ENCODE measurements at places on chromosomes 13 and 19. TPM values are rescaled to one million over a fixed set of nuclear protein-coding genes. Genes with fewer than 3 reads are reported as not detected.

Gene ZNF69
- total RNA-seq, result 20.1 TPM

Gene MRPS12
- 28.2 TPM for total RNA-seq

Gene ZNF221
- 9.8 TPM for total RNA-seq

Gene CGB1
- total RNA-seq, result not detected

Gene PTH2
- total RNA-seq, result not detected

Gene CKM
- total RNA-seq, result not detected

Gene ASPDH
- not detected for total RNA-seq

Gene ZNF486
- 5.3 TPM for total RNA-seq

Gene PTGIR
- total RNA-seq, result 9.1 TPM

Gene ZNF534
- total RNA-seq, result not detected

Gene LILRB1
- total RNA-seq, result not detected

Gene NLRP9
- not detected for total RNA-seq

Gene PRODH2
- not detected for total RNA-seq

Gene C19orf44
- 6.1 TPM for total RNA-seq

Gene CEACAM6
- not detected for total RNA-seq

Gene FAM32A
- 86.4 TPM for total RNA-seq

Gene ZNF723
- total RNA-seq, result not detected

Gene ZNF730
- 2.1 TPM for total RNA-seq
